ENCODE measurements at places on chromosomes 12 and 14.

- DNase-seq, result no peak
These were observed 2.7 kb downstream of the PTHLH start for GRCh38 chr12:27969624-27970400.

DNA sequence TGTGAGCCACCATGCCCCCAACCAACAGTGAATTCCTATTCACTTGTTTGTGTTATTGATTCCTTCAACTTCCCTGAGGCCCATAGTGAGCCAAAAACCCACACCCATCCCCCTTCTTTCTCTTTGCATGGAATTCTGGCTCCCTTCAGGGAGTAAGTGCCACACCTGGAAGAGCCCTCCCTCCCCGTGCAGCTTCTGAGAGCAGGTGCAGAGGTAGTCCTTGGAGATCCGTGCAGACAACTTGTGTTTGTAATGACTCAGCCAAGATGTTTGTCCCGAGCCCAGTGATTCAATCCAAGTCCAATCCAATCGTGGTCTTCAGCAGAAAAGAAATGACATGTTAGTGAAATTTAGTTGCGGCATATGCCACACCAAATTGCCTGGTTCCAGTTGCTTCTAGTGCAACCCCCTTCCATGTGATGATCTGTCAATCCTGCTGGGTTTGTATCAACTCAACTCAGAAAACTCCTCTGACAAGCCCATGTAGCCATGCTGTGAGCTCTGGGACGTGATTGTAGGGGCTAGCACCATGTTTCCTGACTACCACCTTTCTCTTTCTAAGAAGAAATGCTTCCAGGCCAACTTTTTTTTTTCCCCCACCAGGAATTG lies 27.5 kb downstream of the GPRC5A start:
- DNase-seq, result no peak

DNA sequence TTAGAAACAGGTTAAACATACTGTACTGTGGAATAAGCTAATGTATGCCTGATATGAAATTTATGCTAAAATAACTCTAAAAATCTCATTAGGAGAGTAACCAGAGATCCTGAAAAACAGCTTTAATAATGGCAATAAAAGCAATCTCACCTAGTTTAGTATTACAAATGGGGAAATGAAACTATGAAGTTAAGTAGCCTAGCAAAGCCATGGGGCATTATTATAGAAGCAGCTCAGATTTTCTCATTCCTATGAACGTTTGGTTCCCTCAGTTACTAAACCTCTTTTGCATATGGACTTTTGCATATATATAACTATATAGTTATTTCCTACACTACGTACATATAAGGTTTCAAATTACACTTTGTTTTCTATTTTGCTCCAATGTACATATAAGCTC lies 25.0 kb upstream of the APPL2 start:
- DNase-seq, result no peak

DNA sequence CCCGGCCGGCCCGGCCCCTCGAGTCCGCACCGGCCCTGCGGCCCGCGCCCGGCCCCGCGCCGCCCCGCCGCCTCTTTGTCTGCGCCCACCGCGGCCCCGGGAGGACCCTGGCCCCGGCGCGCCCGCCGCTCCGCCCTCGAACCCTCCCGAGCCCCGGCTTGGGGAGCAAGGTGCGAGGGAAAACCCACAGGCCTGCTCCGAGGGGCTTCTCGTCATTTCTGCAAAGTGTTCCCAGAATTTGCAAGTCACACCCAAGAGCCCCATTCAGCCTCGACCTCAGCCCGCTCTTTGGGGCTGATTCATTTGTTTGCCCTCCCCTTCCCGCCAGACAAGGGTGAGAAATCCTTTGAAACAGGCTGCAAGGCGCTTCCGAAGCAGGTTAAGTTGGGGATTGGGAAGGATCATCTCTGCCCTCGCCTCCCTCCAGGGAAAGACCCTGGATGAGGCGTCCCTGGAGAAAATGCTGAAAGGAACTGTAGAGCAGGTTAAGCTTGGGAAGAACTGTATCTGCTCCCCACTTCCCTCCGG lies 325 bp upstream of the CLIP1 start:
- DNase-seq, result no peak

DNA sequence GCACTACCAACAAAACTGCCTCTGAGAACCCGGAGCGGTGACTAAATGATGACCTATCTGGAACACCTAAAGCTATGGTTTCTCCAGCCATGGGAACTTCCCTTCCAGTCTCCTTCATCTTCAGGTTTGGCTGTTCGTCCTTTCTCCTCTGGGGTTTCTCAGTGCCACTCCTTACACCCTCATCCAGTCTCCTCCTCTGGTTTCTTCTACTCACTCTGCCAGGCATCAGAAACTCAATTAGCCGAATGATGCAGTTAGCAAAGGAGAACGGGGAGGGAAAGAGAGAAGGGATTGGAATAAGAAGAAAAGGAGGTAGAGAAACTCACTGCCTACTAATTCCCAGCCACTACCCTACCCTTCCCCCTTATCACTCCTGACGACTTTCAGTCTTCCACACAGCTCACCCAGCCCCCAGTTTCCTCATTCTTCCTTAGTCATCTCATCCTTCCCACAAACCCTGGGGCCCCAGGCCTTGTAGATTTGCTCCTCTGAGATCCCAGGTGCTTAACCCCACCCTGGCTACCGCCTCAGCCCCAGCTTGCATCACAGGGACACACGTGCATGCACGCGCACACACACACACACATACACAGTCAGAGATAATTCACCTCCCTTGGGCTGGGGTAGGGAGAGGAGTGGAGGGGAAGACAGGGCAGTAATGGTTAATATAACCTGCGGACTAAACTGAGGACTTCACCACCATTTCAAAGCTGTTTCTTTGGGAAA lies 13.0 kb downstream of the FGD6 start:
- no peak for DNase-seq

DNA sequence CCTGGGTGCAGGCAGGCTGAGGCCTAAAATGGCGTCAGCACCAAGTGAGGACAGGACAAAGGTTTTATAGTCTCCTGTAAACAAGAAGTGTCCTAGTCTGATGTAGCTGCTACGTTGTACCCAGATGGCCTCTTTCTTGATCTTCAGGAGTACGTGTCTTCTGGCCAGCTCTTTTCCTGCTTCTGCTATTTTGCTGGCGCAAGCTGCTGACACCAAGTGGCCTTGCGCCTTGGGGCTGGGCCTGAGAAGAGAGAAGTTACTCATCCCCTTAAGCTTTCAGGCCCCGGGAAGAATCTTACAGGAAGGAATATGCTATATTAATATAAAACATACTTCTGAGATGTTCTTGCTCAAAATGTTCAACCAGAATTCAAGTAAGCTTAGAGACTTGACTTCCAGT lies 605.2 kb downstream of the GALC start:
- DNase-seq, result no peak

GRCh38 chr14:20613094-20614037 lies 22.2 kb upstream of the RNASE12 start:
- DNase-seq, result peak; percentile 75

- DNase-seq, result no peak
These were observed 945.4 kb upstream of the FLRT2 start for GRCh38 chr14:84584511-84584910.

DNA sequence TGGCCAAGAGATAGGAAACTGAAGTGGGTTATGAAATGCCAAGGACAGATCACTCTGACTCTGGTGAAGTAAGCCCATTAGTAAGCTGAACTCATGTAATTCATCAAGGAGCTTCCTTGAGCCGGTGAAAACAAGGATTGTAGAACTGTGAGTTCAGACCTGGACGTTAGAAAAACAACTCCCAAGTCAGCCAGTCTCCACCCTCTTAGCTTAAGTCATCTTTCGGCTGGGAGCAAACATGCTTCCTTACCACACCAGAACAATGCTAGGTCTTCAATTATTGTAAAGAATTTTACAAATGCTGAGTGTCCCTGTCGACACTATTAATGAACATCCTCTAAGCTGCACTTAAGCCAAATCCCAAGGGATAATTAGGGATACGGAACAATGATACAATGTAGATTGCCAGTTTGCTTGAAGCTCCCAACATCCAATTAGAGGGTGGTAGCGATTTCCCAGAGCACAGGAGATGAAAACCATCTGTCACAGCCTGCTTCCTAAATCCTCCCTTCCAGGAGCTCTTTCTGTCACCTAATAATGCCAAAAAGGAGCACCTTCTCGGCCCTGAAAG lies 45.7 kb upstream of the VASH1 start:
- DNase-seq, result no peak

- no peak for DNase-seq
These were observed 29.9 kb upstream of the TEX22 start for GRCh38 chr14:105368426-105368825.

DNA sequence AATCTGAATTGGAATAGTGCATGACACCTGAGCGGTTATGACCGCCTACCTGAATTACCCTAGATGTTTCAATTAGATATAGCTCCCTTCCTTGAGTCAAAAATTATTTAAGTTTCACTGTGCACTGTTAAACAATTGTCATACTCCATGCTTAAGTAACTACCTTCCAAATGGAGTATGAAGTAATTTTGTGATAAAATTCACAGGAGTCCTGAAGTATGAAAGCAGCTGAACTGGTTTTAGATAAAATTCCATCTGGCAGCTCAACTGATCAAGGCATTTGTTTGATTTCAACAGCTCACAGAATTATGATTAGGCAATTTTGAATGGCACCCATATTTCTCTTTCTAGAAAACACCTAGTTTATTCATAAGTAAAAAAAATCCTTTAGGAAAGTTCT lies 19.5 kb downstream of the PRICKLE1 start:
- DNase-seq, result no peak

- no peak for DNase-seq
These were observed 28.3 kb downstream of the XRCC3 start for GRCh38 chr14:103686831-103687485.

- no peak for DNase-seq
These were observed 26.5 kb downstream of the WDHD1 start for GRCh38 chr14:55000381-55000780.

GRCh38 chr12:92010853-92011701 lies 134.6 kb downstream of the BTG1 start:
- no peak for DNase-seq

DNA sequence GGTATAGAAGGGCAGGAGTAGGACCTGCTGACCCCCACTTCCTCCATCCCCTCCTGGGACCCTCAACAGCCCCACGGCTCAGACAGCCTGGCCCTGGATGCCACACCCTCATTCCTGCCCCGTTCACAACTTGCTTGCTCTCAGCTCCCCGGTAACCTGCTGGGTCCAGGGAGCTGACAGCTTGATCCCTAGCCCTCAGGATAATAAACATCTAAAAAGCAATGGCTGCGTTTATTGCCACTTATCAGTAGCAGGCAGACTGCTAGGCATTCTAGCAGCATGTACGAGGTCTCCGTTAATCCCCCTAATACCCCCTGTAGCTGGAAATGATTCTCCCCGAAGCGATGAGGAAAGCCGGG lies 24.3 kb upstream of the RPLP0 start:
- DNase-seq, result no peak

DNA sequence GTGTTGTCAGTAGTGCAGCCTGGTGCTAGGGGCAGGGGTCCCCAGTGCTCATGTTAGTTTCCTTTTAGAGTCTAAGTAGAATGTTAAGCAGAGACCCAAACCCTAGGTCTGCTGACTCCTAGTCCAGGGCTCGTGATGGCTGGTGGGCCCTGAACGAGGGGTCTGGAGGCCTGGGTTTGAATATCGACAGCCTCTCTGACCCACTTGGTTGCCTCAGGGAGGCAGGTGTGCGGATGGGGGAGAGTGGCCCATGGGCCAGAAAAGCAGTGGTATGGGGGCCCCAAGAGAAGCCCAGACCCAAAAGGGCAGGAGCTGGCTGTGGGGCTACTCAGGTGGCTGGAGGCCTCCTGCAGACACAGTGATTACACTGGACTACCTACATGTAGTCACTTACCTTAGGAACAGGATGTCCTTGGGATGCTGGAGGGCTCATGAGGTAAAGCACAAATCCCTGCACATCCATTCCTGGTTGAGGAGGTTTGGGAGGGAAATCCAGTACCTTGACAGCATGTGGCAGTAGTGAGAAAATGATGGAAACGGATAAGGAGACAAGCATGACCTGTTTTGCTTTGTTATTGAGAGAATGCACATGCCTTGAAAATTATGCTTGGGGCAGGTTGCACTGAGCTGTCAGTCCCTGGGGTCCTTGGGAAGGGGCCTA lies 1.7 kb upstream of the SLC25A29 start:
- DNase-seq, result no peak
